HEK293T (cell line): ENCODE measurements at places on chromosomes 3 and 15.

DNA sequence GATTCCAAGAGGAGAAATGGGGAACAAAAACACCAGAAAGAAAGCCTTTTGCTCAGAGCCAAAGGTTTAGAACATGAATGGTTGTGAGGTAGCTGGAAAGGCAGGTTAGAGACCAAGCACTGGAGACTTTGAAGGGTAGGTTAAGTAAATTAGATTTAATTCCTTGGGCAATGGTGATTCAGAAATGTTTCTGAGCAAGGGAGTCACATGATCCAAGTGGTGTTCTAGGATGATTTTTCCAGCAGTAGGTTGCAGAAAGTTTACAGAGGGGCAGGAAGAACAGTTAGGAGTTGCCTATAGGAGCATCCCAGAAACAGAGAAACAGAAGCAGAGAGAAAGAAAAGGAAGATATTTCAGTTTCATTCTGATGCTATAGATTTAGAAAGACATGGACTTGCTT lies 139.8 kb downstream of the WDR76 start:
- DNase-seq = no peak

DNA sequence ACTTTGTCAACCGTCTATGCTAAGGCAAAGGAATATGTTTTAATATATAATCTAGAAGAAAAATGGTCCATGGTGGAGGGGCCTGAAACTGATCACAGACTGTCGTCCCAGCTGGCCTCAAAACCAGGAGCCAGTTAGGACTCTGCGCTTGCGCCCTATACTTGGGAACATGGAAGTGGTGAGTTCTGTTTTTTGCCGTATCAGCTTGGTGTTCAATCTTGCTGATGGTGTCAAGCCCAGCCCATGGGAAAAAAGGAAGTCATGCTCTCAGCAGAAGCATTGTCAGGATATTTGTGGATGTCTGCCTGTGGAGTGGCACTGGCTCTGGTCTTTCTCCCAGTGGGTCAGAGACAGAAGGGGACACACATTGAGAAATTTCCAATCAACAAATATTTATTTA lies 342.0 kb upstream of the CTDSPL start:
- DNase-seq = no peak

DNA sequence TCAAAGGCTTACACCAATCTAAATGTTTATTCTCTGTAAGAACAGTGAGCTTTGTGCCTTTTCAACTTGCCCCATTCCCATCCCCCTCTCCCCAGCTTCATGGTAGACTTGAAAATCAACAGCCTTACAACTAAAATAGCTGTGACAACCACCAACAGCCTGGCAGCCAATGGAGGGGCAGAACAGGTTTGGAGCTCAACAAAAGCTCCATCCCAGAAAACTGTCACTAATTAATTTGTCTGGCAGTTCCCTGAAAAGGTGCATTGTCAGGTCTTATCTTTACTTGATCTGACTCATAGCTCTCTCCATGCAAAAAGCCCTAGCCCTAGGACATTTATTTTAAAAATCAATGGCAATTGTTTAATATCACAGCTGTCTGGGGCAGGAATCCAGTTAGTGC lies 22.6 kb downstream of the MTHFS start:
- no peak for DNase-seq

- no peak for DNase-seq
Observed at GRCh38 chr15:47570044-47570443, 147.3 kb upstream of the SEMA6D start.

DNA sequence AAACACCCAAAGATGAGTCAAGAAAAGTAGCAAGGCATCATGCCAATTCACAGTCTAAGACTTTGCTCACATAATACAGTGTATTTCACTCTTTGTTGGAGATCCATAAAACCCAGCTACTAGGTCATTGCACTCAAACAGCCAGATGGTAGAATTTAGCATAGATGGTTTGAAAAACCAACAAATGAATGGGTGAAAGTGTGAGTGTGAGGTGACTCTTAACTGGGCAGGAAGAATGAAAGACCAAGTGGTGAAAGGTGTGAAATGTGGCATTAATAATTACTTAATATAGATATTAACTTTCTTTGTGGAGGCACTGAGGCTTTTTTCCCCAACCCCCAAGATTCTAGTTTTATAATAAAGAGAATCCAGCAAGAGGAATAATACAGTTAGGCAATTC lies 159.5 kb downstream of the SQOR start:
- no peak for DNase-seq
